ENCODE measurements at places on chromosomes 5 and 9. TPM values are rescaled to one million over a fixed set of nuclear protein-coding genes. Genes with fewer than 3 reads are reported as not detected.

- no peak for DNase-seq
Measured at GRCh38 chr5:126044111-126044668, 379.0 kb upstream of the GRAMD2B start.

- peak; percentile 82 for DNase-seq
Measured at GRCh38 chr5:178449163-178450070, 140.8 kb downstream of the COL23A1 start.

GRCh38 chr5:172424111-172424490 is 30.2 kb downstream of the SH3PXD2B start:
- no peak for DNase-seq

Gene SNAPC4
- total RNA-seq: 3.8 TPM

Gene TRIM36
- total RNA-seq: 0.80 TPM

Gene PCDHA12
- 0.34 TPM for total RNA-seq

Gene SLC6A7
- total RNA-seq: not detected

Gene PCDHAC2
- 1.7 TPM for total RNA-seq

Measured in left cardiac atrium (tissue), 4 donors.